ENCODE measurements at places on chromosomes 12 and 14. TPM values are rescaled to one million over a fixed set of nuclear protein-coding genes. Genes with fewer than 3 reads are reported as not detected.

DNA sequence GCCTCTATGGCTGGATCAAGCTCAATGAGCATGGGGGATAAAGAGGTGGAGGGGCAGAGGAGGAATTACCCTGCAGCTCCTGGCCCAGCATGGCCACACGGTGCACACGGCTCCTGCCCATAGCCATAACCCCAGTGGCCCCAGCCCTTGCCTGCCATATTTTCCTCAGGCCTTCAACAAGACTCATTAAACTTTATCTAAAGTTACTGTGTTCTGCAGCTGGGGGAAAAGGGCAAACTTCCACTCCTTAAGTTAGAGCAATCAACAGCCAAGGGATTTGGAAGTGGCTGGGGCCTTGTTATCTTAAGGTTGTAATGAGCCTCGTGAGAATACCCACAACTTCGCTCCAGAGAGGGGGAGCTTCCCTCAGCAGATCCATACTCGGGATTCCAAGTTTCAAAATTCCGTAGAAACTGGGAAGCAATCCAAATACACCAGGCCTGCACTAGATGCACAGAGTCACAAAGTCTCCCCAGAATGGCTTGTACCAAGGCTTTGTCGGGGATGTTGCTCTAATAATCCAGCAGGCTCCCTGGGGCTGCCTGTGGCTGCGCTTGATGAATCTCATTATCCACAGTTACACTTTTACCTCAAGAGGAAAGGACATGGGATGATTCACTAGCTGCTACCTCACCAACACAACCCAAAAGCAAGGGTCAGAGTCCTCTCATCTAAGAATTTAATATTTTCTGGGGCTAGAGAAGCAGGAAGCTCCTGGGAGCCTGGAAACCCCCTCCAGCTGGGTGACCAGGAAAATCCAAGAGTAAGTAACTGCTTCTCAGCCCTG, 13.0 kb upstream of the OR6J1 start:
- H3K4me1 ChIP-seq = no peaks in the 10 kb centered on the region
- DNase-seq = no peak
- no peaks in the 10 kb centered on the region for H3K36me3 ChIP-seq
- no peak overlapping the region for H3K27ac ChIP-seq

The KCNA5 gene
- not detected for polyA plus RNA-seq

DNA sequence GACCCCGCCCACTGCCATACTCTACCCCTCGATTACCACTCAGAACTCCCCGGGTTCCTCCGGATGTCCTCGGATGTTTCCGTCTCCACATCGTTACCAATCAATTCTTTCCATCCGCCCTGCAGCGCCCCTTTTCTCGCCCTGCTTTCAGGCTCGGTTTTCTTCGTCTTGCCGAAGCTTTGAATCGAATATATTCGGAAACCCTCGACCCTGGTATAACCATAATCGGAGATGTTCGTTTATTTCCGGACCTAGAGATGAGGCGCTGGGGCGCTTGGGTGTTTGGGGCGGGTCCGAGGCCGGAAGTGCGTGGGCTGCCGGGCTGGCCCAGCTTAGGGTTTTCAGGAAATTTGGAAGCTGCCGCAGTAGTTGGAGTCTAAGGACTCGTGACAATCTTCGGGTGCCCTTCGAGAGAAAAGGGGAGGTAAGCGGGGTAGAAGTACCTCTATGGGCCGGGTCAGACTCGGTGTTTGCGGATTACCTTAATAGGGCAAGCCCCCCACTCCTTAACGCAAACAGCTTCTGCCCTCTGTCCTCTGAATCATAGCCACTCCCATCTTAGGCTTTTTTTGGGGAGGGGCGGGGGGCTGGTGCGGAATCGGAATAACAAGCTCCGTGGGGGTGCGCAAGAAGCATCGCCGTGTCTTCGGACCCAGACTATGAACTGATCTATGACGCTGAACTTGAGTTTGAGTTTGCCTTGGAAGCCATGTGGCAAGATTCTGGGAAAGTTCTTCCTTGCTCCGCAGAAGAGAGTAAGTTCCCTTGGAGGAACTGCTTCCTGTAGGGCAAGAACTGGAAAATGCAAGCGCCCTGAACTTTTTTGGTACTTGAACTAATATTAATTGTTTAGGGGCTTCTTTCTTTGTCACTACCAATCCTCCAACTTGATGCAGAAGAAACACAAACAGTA, at the start of gene C14orf119:
TSS of gene C14orf119 (plus strand) at position 310 of the 913 bp plus-strand sequence. CDS start 2,154 bp downstream, outside the sequence.
- no peaks in the 10 kb centered on the region for H3K27me3 ChIP-seq
- H3K36me3 ChIP-seq = peaks cover 55% of the 10 kb centered on the region
- peak within 1 kb of the TSS; percentile 98 for H3K4me3 ChIP-seq
- peak within 1 kb of the TSS; percentile 95 for H3K27ac ChIP-seq

DNA sequence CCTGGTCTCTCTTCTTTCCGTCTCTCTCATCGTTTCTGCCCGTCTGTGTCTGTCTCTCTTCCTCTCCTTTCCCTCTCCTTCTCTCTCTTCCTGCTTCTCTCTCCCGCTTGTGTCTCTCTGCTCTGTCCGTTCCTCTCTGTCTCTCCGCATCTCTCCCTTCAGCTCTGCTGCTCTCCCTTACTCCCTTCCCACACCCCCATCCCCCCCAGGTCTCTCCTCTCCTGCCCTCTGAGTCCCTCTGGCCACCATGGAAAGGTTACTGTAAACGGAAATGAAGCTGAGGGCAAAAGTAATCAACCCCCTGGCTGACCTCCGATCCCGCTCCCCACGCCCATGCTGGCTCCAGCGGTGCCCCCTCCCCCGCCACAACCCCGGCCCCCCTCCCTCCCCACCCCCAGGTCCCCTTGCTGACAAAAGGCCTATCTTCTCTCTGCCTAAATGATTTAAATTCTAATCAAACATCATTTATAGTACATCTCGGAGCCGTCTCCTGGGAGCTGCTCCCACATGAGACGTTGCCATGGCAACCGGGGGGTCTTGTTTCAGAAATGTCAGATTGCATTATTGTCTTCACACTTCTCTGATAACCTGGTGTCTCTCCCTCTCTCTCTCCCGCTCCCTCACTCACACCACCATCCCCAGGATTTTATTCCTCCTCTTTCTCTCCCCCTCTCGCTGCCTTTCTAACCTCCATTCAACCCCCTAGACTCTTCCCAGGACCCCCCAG, 203.8 kb downstream of the RBM19 start:
- no peak overlapping the region for H3K27ac ChIP-seq
- no peak overlapping the region for H3K4me3 ChIP-seq
- H3K4me1 ChIP-seq = no peaks in the 10 kb centered on the region
- no peaks in the 10 kb centered on the region for H3K27me3 ChIP-seq
- DNase-seq = no peak

- H3K27ac ChIP-seq = no peak overlapping the region
- H3K36me3 ChIP-seq = no peaks in the 10 kb centered on the region
- no peaks in the 10 kb centered on the region for H3K4me1 ChIP-seq
Observed at GRCh38 chr12:54593725-54594124, 5.3 kb upstream of the PPP1R1A start.

GRCh38 chr14:73180385-73180805, 44.1 kb downstream of the PSEN1 start:
- peak overlapping the region; percentile 38 for H3K4me3 ChIP-seq
- peaks cover 59% of the 10 kb centered on the region for H3K4me1 ChIP-seq
- no peaks in the 10 kb centered on the region for H3K27me3 ChIP-seq
- peaks cover 53% of the 10 kb centered on the region for H3K36me3 ChIP-seq

The NXPH4 gene
- polyA plus RNA-seq = not detected
